ENCODE measurements at places on chromosomes 6 and 20.
A peak's percentile ranks its signal among the peaks of the same experiment; 100 is the strongest.

DNA sequence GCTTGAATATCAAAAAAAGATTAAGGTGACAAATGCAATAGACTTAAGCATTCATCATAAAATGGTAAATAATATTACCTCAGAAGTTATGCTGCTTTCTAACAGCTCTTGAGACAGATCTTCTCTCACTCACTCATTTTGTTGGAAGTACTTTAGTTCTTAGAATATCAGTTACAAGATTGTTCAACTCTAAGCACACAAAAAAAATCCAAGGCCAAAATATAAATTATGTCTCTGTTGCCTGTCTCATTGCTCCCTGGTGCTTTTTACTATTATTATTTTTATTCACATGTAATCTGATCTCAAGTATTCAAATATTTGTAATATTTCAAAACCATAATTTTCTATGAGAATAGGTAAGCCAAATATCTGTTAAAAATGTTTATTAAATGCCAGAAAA, 259.4 kb upstream of the HSF2 start:
- no peak for DNase-seq

DNA sequence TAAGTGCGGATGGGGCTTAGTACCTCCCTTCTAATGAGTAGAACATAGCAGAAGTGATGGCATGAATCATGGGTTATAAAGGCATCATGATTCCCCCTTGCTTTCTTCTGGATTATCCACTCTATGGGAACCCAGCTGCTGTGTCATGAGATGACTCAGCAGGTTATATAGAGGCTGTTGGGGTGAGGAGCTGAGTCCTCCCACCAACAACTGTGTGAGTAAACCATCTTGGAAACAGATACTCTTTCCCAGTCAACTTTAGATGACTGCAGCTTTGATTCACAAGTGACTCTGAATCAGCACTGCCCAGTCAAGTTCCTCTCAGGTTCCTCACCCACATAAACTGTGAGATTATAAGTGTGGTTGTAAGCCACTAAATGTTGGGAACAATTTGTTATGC, 46.3 kb downstream of the FAM83B start:
- DNase-seq: no peak

DNA sequence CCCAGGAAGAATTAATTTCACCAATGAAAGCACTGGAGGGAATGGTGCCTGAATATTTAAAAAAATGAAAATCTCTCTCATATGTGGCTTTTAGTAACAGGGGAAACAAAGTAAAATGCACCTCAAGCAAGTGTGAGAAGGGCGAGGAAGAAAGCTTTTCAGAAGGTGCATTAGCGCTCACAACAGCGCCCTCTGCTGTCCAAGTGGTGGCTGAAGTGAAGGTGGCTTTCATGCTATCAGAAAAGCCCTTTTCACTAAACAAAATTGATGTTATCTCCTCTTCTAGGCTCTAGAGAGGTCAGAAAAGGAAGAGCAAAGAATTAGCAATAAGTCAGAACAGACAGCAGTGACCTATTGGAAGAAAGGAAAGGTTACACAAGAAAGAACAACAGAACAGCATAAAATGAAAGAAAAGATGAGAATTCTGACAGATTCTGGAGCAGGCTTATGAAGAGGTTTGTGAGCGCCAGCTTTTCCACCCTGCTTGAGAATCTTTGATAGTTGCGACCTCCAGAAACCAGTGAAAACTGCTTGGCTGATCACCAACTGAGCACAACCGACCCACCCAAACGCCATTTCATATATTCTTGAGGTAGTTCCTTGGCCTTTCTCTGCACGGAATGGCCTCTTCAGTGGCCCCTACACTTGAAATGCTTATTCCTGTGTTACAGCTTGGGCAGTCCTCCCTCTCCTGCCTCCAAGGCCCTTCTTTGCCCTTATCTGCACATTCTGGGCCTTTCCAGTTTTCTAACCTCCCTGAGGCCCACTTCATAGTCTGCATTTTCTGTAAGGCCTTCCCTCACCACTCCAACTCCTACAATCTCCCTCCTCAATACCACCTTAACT, 45.3 kb downstream of the SMLR1 start:
- DNase-seq: peak; percentile 50

- no peak for DNase-seq
Measured at GRCh38 chr6:167745670-167746389, 80.9 kb upstream of the AFDN start.

DNA sequence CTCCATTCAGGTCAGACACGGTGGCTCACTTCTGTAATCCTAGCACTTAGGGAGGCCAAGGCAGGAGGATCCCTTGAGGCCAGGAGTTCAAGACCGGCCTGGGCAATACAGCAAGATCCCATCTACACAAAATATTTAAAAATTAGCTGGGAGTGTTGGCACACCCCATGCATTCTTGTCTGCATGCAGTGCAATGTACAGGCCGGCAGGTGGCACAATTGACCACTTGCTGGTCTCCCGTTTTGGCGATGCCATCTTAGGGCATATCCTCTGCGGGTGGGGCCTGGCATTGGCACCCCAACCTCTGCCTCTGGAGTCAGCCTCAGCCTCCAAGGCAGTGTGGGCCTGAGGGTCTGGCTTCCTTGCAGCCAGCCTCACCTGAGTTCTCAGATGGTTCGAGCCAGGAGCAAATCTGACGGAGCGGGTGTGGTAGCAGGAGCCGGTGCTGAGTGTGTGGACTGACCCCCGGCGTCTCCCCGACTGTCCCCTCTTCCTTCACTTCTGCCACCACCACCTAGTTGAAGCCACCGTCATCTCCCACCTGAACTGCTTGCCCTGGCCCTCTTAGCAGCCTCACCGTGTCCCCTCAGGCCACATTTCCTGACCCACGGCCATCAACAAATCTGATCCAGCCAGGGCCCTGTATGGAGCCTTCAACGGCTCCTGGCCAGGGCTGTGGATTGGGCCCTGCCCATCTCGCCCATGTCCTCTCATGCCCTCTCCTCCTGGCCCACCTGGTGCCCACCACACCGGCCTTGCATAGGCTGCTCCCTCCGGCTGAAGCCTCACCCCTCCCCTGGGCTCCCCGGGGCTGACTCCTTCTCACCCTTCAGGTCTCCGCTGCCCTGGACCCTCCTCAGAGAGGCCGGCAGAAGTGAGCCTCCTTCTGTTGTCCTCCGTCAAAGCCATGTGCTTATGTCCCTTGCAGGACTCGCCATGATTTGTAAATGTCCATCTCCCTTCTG, 44.0 kb downstream of the EFCAB8 start:
- peak; percentile 34 for DNase-seq

DNA sequence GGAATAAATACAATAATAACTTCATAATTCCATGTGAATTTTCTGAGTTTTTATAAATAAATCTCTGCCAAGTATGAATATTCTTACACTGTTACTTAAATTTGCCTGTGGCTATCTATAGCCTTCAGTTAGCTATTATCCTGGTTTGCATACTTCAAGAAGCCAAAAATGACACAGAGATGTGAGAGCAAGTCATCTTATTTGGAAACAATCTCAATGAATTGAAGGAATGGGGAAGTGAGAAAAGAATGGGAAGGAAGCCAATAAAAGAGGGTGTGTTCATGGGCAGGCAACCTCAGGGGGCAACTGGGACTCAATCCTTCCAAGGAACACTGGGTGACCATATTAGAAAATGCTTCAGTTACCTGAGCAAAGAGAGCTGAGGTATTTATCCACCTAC, 9.9 kb downstream of the HAO1 start:
- no peak for DNase-seq

- DNase-seq: no peak
Measured at GRCh38 chr20:38460040-38460623, 12.5 kb upstream of the RALGAPB start.

- DNase-seq: no peak
Measured at GRCh38 chr6:28729501-28730402, 194.0 kb downstream of the TRIM27 start.

GRCh38 chr6:137218473-137218916, 690 bp downstream of the IFNGR1 start:
- DNase-seq: no peak

DNA sequence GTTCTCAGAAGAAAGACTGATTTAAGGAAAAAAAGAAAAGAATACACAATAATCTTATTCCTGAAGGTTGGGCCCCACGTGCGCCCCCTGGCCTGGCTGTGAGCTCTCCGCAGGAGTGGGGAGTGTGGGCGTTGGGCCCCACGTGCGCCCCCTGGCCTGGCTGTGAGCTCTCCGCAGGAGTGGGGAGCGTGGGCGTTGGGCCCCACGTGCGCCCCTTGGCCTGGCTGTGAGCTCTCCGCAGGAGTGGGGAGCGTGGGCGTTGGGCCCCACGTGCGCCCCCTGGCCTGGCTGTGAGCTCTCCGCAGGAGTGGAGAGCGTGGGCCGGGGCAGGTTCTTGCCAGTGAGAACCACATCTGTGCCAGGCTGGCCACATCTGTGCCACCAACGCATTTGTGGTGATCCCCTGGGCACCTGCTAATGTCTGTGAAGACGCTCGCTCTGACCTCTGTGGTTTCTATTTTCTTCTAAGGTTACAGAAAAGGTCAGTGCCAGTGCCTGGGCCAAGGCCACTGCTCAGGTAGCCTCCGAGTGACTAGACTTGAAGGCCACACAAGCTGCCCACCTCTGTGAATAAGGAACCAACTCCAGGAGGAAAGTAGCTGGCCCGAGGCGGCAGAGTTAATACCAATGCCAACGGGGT, 41.0 kb downstream of the WDR27 start:
- no peak for DNase-seq

DNA sequence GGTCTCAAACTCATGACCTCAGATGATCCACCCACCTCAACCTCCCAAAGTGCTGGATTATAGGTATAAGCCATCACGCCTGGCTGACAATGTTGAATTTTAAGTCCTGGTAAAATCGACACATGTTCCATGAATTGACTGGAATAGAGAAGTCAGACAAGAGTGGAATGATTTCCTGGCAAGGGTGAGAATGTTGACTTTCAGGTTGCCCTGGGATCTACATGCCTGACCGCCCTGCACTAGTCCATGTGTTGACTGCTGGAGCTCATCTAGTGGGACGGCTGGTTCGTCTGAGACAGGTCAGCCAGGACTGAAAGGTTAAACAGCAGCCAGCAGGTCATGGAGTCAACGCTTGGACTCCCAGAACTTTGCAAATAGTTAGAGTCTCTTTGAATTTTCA, 88.8 kb downstream of the SASH1 start:
- no peak for DNase-seq

GRCh38 chr6:14004258-14004657, 79.5 kb downstream of the RNF182 start:
- DNase-seq: no peak

Measured in stimulated activated CD4-positive, alpha-beta T cell treated with anti-CD3 and anti-CD28 coated beads, Interleukin-1b, Interleukin-23, amount 100 ng/mL, for 1 hour (primary cell).